MCF 10A (cell line): ENCODE measurements at places on chromosomes 4 and X.
A peak's percentile ranks its signal among the peaks of the same experiment; 100 is the strongest.

GRCh38 chr4:104983615-104984179 is 163.0 kb upstream of the TET2 start:
- DNase-seq = no peak

DNA sequence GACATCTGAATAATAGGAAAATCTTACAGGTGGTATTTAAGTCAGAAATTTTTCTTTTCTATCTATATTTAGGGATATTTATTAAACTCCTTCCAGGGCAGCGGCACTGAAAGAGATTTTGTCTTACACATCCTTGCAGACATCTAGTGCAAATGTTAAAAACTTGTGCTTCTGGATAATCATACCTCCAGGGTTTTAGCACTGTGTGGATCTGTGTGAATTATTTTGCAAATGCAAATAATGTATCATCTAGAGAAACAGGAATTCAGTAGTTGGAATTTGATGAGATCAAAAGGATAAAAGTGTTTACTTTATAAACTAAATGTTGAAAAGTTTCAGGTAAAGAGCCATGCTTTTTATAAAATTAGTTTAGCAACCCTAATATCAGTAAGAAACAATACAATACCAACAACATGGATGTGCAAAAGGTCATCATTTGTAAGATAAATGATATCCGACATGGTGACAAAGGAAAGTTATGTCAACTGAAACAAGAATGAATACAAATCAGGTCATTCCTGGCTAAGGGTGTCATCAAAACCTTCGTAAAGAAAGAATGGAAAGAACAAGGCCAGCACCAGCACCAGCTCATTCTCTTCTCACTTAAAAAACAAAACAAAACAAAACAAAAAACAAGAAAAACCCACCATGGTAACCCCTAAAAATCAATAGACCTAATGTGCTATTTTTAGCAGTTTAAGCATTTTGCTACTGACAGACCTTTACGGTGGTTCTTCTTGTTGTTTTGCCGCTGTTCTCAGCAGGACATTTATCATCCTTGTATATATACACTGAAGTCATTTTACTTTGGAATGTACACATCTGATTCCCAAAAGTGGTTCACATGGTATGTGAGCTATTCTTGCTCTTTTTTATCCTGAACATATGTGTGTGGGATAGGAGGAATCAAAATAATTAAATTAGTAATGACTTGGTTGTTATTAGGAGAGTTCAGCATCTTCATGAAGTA is 219.7 kb upstream of the NDST3 start:
- no peak for DNase-seq

DNA sequence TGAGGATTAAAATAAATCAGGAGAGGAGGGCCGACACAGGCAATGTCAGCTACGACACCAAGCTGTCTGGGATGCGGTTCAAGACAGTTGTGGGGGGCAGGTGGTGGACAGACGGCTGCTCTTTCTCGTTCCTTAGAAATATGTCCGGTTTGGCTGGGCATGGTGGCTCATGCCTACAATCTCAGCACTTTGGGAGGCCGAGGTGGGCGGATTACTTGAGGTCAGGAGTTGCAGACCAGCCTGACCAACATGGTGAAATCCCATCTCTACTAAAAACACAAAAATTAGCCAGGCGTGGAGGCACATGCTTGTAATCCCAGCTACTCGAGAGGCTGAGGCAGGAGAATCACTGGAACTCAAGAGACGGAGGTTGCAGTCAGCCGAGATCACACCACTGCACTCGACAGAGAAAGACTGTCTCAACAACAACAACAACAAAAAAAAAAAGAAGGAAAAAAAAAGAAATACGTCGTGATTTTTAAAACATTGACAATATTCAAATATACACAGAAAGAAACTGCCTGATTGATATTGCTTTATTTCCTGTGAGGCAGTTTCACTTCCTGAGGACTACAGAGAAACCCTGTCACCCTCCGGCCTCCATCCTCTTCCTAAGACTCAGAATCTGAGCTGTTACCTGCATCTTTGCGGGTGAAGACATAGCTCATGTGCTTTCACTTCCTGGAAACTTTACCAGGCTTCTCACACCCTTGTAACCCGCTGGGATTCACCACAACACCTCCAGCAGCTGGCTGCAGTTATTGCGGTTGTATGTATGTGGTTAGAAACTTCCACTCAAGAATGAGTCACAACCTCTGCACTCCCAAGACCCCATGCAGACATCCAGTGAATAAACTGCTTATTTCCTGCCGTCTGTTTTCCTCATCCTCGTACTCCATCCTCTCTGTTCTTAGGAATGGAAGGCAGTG is 63.8 kb upstream of the STS start:
- peak; percentile 96 for DNase-seq

DNA sequence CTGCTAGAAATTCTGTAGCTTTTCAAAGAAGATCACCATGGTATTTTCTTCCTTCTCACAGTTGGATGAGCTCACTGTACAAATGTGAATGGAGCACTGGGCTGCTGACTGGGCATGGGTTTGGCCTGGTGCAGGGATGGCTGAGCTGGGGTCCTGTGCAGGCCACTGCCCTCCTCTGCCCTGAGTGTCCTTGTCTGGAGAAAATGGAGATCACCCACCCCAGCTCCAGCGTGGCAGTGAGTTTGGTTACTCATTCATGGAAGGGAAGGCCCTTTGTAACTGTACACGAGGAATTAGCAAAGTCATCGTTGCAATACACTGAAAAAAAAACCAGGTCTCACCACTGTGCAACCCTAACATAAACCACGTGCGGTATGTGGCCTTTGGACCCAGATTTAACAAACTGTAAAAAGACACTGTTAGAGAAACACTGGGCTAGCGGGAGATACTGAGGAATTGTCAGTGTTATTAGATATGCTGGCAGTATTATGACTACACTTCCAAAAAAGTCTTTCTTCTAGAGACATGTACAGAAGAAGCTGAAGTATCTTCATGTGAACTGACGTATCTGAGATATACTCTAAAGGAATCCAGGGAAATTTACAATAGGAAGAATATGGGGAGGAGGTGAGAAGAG is 16.1 kb upstream of the TBC1D14 start:
- DNase-seq = no peak

DNA sequence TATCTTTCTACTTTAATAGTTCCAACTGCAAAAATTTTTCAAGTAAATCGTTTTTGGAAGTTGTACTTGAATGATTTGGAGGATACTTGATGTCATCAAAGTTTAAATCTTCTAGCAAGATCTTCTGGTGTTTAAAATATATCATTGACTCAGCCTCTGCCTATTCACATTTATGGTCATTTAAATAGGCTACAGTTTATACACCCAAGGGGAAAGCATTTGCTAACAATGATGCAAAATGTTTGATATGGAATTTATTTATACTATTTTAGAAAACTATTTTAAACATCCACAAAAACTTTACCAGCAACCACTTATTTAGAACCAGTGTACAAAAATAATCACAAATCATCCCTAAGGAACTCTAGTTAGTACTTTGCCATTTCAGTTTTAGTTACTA is 123.3 kb upstream of the STIM2 start:
- DNase-seq = no peak

- peak; percentile 24 for DNase-seq
These were observed 555.2 kb upstream of the PCDH10 start for GRCh38 chr4:132593717-132594400.

- no peak for DNase-seq
These were observed 39.9 kb downstream of the MTTP start for GRCh38 chr4:99614491-99614890.

DNA sequence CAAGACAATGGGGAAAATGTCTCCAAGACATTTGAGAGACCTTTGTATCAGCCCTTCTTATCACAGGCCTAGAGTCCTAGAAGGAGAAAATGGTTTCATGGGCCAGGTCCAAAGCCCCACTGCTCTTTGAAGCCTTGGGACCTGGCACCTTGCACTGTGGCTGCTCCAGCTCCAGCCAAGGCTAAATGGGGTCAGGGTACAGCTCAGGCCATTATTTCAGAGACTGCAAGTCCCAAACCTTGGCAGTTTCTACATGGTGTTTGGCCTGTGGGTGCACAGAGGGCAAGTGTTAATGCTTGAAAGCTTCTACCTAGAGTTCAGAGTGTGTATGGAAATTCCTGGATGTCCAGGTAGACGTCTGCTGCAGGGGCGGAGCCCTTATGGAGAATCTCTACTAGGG is 28.5 kb downstream of the SHROOM3 start:
- no peak for DNase-seq

DNA sequence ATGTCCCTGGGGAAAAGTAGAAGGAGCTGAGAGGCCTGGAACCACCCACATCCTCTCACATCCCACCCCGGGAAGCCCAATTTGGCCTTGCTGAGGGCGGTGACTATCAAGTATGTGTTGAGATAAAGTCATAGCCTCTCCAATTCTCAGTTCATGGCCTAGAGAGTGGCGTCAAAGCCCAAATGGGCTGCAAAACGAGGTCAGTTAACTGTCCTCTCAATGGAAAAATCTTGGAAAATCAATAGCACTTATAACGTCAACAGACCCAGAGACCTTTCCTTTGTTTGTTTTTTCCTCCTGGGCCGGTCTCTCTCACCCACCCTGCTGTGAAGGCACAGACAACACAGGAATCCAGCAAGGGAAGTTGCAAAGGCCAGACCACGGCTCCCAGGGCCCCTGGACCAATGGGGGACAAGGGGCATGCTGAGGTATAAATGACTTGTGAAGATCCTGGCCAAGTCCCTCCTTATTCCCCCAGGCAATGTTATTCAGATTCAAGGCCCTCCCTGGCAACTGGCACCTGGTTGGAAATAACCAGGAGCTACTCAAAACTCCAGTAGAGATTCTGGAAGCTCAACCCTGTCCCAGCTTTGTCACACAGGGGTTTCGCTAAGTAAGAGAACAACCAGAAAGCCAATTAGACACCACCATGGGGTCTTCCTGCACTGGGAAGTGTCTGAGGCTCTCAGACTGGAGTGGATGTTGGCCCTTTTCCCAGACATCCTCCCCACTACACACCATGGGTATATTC is 38.6 kb downstream of the TSC22D3 start:
- DNase-seq = peak; percentile 64

DNA sequence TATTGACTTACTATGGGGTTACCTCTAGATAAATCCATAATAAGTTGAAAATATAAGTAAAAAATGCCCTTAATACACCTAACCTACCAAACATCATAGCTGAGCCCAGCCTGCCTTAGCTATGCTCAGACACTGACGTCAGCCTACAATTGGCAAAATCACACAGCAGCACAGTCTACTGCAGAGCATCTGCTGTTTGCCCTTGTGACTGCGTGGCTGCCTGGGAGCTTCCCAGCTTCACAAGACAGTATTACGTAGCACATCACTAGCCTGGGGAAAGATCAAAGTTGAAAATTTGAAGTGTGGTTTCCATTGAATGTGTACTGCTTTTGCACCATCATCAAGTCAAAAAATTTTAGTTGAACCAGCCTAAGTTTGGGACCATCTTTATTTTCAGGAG is 8.8 kb downstream of the HTT-AS start:
- DNase-seq = no peak

- DNase-seq = peak; percentile 61
These were observed 110.9 kb downstream of the FBXW7 start for GRCh38 chr4:152424977-152425376.

DNA sequence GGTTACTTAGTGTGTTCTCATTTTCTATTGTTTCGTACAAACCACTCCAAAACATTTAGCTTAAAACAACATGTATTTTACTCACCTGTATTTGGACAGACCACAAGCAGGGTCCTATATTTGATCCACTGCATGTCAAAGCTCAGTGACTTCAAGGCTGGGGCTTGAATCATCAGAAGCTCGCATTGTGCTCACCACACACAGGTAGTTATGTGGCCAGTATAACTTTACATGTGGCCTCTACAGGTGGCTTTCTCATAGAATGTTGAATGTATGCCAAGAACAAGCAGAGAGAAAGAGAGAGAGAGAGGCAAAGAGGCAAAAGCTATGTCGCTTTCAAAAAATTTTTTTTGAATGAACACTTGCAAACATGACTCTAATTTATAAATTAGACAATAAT is 107.6 kb downstream of the QRFPR start:
- no peak for DNase-seq

GRCh38 chr4:161197474-161197873 is 966.3 kb downstream of the FSTL5 start:
- no peak for DNase-seq

DNA sequence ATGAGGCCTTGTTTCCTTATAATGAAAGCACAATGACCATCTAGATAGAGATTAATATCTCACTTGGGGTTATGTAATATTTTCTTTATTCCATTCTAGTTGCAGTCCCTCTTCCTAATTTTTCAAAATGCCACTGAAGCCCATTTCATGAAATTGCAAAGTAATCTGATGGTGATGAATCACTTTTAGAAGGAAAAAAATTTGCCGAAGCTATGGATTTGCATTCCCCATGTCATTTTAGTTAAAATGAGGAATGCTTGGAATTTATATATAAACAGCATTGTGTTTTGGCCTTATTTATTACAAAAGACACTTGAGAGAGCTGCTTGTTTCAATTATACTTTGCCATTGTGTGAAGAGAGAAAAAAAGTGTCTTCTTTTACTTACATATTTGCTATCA is 241.7 kb upstream of the TEX13A start:
- DNase-seq = no peak

GRCh38 chrX:9164533-9165426 is 130.9 kb upstream of the FAM9B start:
- DNase-seq = peak; percentile 74

GRCh38 chr4:76192236-76192635 is 21.4 kb downstream of the SCARB2 start:
- DNase-seq = no peak

DNA sequence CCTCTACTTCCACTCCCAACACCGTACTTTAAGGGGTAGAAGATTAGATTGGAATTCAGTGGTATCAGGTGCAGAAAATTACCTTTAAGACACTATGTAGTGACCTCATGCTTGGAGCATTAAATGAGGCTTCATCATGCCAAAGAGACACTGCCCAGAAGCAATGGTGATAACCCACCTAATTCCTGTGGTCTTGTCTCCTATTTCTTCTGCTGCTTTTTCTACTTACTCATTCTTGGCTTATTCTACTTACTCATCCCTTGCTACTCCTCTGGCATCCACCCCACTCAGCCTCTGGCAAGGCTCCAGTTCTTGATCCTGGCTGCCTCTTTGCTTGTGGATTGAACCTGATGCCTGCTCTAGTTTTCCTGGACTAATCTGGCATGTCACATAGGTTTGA is 62.3 kb upstream of the ADAMTS3 start:
- peak; percentile 95 for DNase-seq

DNA sequence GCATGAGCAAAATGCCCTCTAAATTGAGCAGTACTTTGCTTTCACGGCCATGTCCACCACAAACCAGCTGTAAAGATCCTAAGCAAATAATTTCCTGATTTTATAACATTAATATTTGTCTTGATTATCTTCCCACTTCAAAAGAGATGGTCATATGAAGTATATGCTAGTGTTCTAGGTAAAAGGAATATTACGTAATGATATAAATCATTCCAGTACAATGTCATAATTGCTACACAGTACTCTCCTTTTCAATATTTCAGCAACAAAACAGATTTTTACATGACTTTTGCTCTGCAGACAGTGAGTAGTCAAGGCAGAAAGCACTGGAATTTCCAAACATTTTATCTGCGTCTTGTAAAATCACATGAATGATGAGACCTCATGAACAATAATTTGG is 572.8 kb upstream of the FRG1 start:
- no peak for DNase-seq

GRCh38 chrX:115322375-115322774 is 32.9 kb downstream of the LUZP4 start:
- DNase-seq = no peak
